Sigmoid colon (tissue), 7 donors: ENCODE measurements at places on chromosomes 1 and 21.

DNA sequence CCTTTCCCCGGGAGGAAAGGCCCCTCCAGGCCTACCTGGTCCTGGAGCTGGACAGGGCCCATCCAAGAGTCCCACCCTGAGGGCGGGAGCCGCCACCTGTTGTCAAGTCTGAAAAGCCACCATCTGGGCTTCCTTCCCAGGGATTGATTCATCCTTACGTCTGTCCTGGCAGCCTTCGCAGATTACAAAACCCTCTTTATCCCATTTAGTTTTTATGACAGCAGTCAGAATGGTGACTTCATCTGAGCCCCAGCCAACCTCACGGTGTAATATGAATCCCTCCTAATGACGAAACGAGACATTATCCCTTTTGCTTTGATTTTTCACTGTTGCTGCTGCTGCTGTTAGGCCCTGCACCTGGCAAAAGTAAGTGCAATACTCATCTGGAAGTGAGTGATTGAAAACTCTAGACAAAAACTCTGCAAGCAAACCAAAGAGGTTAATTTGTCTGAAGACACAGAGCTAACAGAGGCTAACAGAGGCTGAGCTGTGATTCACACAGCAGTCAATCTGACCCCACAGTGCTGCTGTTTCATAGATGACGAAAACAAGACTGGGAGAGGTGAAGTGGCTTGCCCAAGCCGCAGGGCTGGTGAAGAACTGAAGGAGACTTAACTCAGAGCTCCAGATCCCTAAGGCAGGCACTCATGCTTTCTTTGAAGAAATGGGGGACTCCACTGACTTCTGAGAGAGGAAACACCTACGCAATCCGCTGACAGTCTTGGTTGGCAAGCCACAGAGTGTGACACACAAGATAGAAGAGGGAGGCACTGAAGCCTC, 30.0 kb upstream of the S100A7 start:
- no peak overlapping the region for H3K4me3 ChIP-seq
- H3K36me3 ChIP-seq = no peaks in the 10 kb centered on the region
- peak; percentile 95 for DNase-seq
- peaks cover 19% of the 10 kb centered on the region for H3K4me1 ChIP-seq
- H3K27ac ChIP-seq = peak overlapping the region; percentile 68

GRCh38 chr1:208077232-208078075, 166.5 kb upstream of the CD34 start:
- H3K27ac ChIP-seq = no peak overlapping the region
- no peak overlapping the region for H3K4me3 ChIP-seq
- DNase-seq = no peak
- H3K36me3 ChIP-seq = no peaks in the 10 kb centered on the region
- no peaks in the 10 kb centered on the region for H3K27me3 ChIP-seq
- H3K4me1 ChIP-seq = no peaks in the 10 kb centered on the region

DNA sequence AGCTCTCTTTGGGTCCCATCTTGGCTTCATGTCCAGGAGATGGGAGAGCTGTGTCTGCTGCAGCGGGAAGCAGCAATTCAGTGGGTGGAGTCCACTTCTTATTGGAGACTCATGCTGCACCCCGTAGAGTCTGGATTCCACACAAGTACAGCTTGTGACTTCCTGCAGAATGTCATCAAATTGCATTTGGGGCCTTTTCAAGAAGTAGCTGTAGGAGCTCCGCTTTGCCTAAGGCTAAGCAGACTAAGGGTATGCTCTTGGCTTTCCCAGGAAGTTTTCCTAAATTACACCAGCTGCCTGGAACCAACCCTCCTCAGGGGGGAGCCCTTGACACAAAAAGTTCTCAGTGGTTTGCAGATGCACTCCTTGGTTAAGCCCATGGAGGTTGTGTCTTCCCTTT, 5.7 kb upstream of the MOB3C start:
- no peak overlapping the region for H3K27ac ChIP-seq
- no peaks in the 10 kb centered on the region for H3K27me3 ChIP-seq
- H3K36me3 ChIP-seq = no peaks in the 10 kb centered on the region
- peaks cover 7% of the 10 kb centered on the region for H3K4me1 ChIP-seq
- peak; percentile 68 for DNase-seq

GRCh38 chr1:245469006-245469405, 314.2 kb downstream of the KIF26B start:
- H3K4me3 ChIP-seq = no peak overlapping the region
- no peak for DNase-seq
- no peaks in the 10 kb centered on the region for H3K36me3 ChIP-seq
- no peaks in the 10 kb centered on the region for H3K27me3 ChIP-seq
- no peaks in the 10 kb centered on the region for H3K4me1 ChIP-seq

DNA sequence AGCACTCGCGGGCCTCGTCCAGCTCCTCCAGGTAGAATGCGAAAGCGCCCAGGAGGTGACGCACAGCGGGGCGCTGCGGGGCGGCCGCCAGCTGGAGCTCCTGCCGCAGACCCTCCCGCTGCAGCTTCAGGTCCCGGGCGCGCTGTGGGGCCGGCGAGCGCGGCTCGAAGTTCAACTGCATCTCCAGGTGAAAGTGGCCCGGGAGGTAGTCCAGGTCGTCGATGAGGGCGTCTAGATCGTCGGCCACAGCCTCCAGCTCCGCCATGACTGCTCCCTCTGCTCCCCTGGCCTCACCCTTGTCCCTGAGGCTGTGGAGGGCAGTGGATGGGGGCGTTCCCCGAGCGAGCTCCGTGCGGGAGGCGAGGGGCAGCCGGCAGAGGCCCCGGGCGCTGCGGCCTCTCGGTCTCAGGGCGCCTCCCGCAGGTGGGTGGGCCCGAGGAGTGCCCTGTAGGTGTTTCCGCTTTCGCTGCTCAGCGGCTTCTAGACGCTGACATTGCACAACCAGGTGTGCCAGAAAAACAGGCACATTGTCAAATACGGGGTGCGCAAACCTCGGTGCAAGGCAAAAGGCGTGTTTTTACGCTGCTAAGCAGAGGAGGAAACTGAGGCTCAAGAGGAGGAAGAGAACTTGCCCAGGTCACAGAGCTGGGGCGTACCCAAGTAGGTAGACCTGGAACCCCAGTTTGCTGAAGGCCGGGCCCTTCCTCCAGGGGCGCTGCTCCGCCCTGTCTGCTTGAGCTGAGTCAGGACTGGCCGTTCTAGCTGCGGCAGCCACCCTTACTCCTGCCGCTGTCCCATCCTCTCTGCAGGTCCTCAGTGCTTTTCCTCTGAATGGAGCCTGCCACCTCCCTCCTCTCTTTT, at the start of gene TTC22:
TSS of gene TTC22 (minus strand) at position 425 of the 861 bp plus-strand sequence. CDS start at position 265, 160 bp downstream.
- DNase-seq = peak; percentile 76
- no peak within 1 kb of the TSS for H3K27ac ChIP-seq
- no peaks in the 10 kb centered on the region for H3K36me3 ChIP-seq
- H3K27me3 ChIP-seq = no peaks in the 10 kb centered on the region

DNA sequence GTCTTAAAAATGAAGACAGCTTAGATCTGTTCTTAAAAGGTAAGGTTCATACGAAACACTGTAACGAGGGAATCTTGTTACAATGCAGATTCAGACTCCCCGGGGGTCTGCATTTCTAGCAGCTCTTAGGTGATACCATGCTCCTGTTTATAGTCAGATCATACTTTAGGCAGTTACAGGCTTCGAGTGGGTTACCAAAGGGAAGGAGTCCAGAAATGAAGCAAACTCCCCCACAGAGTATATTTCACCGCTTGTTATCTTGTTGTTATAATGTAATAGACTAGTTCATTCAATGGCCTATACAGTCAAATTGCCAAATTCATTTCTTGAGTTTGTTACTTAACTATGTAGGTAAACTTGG, 601.1 kb downstream of the USP25 start:
- no peaks in the 10 kb centered on the region for H3K27me3 ChIP-seq
- peak overlapping the region; percentile 36 for H3K27ac ChIP-seq
- H3K36me3 ChIP-seq = no peaks in the 10 kb centered on the region
- H3K4me1 ChIP-seq = no peaks in the 10 kb centered on the region
- no peak for DNase-seq

GRCh38 chr1:21268281-21269239, 21.7 kb downstream of the ECE1 start:
- H3K27me3 ChIP-seq = no peaks in the 10 kb centered on the region
- H3K36me3 ChIP-seq = peaks cover 18% of the 10 kb centered on the region
- H3K27ac ChIP-seq = peak overlapping the region; percentile 22
- no peak overlapping the region for H3K4me3 ChIP-seq
